T-cell (primary cell): ENCODE measurements at places on chromosomes 7 and 10.

- H3K27ac ChIP-seq = no peak overlapping the region
- DNase-seq = no peak
- H3K27me3 ChIP-seq = no peaks in the 10 kb centered on the region
- peaks cover 10% of the 10 kb centered on the region for H3K4me1 ChIP-seq
- no peak overlapping the region for H3K4me3 ChIP-seq
These were observed 11.6 kb upstream of the CAMK1D start for GRCh38 chr10:12337453-12338372.

DNA sequence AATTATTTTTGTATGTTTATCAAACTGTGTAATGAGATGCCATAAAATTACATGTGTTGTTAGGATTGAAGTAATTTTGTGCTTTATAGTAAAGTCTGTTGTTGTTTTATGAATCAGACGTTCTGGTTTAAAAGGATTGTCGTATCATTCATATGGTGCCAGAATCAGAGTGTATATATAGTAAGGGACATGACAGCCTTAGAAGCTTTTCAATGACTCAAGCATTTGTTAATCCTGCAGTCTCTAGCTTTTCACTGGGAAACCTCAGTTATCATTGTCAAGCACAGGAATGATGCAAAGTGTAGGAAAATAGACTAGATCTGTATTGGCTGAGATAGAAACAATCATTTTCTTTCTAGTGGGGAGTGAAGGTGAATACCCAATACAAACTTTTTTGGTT, 57.5 kb downstream of the TRRAP start:
- no peak overlapping the region for H3K4me3 ChIP-seq
- H3K27ac ChIP-seq = no peak overlapping the region
- no peak for DNase-seq
- peaks cover 90% of the 10 kb centered on the region for H3K36me3 ChIP-seq
- H3K27me3 ChIP-seq = no peaks in the 10 kb centered on the region

GRCh38 chr10:58436071-58436470, 50.9 kb downstream of the TFAM start:
- H3K27ac ChIP-seq = no peak overlapping the region
- DNase-seq = no peak
- no peak overlapping the region for H3K4me3 ChIP-seq
- H3K27me3 ChIP-seq = no peaks in the 10 kb centered on the region
- H3K4me1 ChIP-seq = peaks cover 6% of the 10 kb centered on the region
- H3K36me3 ChIP-seq = no peaks in the 10 kb centered on the region

- no peak for DNase-seq
- H3K4me1 ChIP-seq = no peaks in the 10 kb centered on the region
- H3K36me3 ChIP-seq = no peaks in the 10 kb centered on the region
- H3K4me3 ChIP-seq = no peak overlapping the region
- H3K27me3 ChIP-seq = no peaks in the 10 kb centered on the region
These were observed 372.4 kb upstream of the LRGUK start for GRCh38 chr7:133754708-133755107.

GRCh38 chr7:81926-82756, 110.2 kb upstream of the FAM20C start:
- no peak overlapping the region for H3K4me3 ChIP-seq
- H3K27ac ChIP-seq = no peak overlapping the region
- peaks cover 21% of the 10 kb centered on the region for H3K27me3 ChIP-seq
- no peaks in the 10 kb centered on the region for H3K4me1 ChIP-seq

- H3K4me3 ChIP-seq = no peak overlapping the region
- no peaks in the 10 kb centered on the region for H3K4me1 ChIP-seq
- H3K27ac ChIP-seq = no peak overlapping the region
These were observed 366.9 kb downstream of the DNAJB6 start for GRCh38 chr7:157703534-157704195.

DNA sequence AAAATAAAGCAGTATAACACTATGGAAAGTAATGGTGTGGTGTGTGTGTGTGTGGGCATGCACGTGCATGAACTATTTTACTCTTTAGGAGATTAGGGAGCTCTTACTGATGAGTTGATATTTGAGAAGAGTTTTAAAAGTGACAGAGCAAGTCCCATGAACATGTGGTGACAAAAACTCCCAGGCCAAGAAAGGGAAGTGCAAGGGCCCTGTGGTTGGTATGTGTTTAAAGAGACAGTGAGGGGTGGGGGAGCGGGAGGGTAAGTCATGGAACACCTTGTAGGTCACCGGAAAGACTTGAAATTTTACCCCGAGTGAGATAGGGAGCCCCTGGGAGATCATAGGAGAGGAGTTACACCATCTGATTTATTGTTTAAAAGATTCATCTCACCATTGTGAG, 63.3 kb downstream of the AKR1B1 start:
- no peak overlapping the region for H3K27ac ChIP-seq
- DNase-seq = no peak
- no peak overlapping the region for H3K4me3 ChIP-seq
- no peaks in the 10 kb centered on the region for H3K36me3 ChIP-seq

GRCh38 chr7:108372618-108373017, 83.6 kb downstream of the NRCAM start:
- H3K27ac ChIP-seq = no peak overlapping the region
- H3K27me3 ChIP-seq = no peaks in the 10 kb centered on the region
- H3K4me3 ChIP-seq = no peak overlapping the region
- no peak for DNase-seq
- no peaks in the 10 kb centered on the region for H3K36me3 ChIP-seq

DNA sequence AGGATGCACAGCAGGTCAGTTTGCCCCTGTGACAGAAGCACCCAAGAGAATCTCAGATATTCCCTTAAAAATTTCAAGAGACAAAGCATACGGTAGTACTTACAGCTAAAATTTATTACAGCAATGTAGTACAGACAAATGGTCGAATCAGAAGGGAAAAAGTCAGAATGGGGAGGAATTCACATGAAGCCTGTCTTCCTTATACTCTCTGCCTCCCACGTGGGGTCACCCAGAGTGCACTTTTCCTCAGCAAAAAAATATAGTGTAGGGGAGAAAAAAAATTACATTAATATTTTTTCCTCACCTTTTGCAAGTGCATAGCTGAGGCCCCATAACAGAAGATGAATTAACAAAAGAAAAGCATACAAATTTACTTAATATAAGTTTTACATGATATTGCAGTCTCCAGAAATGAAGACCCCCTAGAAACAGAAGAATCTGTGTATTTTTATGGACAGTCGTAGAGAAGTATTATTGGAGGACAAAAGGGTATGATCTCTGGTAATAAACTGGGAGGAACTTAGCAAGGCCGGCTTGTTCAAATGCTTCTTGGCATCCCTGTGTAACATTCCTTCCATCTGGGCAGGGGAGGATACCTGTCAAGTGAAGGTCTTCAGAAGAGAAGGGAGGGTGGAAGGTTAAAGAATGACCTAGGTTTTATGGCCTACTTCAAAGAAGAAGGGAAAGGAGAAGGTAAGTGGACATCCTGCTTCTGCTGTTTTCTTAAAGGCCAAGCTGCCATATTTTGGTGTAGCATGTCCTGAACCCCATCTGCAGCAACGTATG, 270.6 kb upstream of the MAGI2 start:
- no peak overlapping the region for H3K27ac ChIP-seq
- no peak for DNase-seq
- no peaks in the 10 kb centered on the region for H3K27me3 ChIP-seq
- no peak overlapping the region for H3K4me3 ChIP-seq
- no peaks in the 10 kb centered on the region for H3K4me1 ChIP-seq

GRCh38 chr7:136870866-136871487, 2.5 kb downstream of the CHRM2 start:
- no peaks in the 10 kb centered on the region for H3K36me3 ChIP-seq
- no peak overlapping the region for H3K4me3 ChIP-seq
- H3K27ac ChIP-seq = no peak overlapping the region
- no peaks in the 10 kb centered on the region for H3K4me1 ChIP-seq
- DNase-seq = no peak
- peaks cover 15% of the 10 kb centered on the region for H3K27me3 ChIP-seq

DNA sequence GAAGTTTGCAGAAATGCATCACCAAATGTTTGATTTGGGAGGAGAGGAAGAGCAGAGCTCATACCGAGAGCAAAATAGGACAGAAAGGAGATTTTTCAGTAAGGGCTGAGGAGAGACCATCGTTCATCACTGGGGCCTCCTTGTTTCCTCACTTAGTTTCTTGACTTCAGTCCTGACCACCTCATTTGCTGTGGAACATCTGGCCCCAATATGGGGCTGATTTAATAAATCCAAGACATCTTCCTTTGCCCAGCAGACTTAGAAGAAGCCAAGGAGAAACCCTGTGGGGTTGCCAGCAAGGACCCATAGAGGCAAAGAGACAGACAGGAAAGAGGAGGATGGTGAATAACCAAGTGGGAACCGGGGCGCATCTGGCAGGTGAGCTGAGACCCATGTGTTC, 60.4 kb downstream of the CHST3 start:
- H3K4me1 ChIP-seq = no peaks in the 10 kb centered on the region
- no peak for DNase-seq
- no peak overlapping the region for H3K4me3 ChIP-seq
